ENCODE measurements at places on chromosomes 2 and 18. TPM values are rescaled to one million over a fixed set of nuclear protein-coding genes. Genes with fewer than 3 reads are reported as not detected.

NOL4 gene
- not detected for total RNA-seq

DNA sequence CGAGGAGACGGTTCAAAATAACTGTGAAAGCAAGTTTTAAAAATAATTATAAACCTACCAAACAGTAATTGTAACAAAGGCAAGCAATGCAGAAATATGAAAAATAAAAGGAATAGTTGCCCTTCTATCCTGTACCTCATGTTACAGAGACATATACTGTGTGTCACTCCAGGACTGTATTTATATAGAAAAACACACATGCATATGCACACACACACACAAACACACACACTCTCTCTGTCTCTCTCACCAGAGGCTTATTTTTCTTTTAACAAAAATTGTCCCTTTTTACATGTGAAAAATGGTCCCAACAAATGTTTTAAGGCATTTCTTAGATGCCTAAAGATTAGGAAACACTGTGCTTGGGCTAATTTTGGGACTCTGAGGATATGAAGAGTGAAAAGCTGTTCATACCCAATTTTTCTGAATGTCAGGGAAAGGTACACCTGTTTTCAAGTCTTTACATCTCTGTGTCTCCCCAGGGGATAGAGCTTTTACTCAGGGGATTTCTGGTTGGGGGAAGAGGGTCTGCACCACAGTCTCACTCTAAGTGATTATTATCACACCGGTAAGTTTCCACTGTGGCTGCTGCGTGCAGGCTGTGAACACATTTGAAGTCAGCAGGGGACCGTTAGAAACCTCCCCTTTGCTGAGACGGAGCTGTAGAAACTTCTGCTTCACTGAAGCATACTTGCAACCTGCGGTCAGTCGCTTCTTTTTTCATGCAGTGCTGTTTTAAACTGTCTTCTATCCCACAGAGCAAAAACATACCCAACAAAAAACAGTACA, 51.4 kb upstream of the SPAG16 start:
- no peak for DNase-seq

GRCh38 chr2:3606370-3607201, 11.7 kb downstream of the COLEC11 start:
- DNase-seq, result no peak

DNA sequence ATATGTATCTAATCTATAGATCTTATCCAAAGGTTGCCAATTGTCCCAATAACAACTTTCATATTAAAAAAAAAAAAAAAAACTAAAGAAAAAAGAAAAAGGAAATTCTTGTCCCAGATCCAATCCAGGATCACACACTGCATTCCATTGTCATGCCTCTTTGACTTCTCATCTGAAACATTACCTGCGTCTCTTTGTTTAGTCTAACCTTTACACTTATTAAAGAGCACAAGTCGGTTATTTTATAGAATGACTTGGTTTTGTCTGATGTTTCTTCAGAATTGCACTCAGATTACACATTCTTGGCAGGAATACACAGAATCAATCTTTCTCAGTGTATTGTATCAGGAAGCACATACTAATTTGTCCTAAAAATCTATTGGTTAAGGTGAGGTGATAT, 392.5 kb upstream of the KLHL29 start:
- no peak for DNase-seq

GRCh38 chr2:142878031-142878678, 691 bp downstream of the KYNU start:
- DNase-seq, result no peak

DNA sequence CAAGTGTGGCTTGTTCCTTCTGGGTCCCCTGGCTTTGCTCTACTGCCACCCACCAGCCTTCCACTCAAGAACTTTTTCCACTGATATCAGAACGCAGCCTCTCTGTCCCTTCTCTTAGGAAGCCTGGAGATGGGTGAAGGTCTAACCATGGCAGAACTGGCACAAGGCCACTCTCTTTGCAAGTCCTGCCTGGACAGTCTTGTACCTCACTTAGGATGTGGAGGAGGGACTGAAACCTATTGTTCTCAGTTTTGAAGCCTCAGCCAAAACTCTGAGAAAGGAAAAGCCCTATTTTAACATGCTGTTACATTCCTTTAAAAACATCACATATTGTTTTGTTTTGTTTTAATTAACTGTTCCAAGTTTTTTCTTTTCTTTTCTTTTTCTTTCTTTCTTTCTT, 58.9 kb upstream of the NCOA1 start:
- no peak for DNase-seq

GRCh38 chr2:8455236-8456150, 226.4 kb upstream of the ID2 start:
- DNase-seq, result no peak

DNA sequence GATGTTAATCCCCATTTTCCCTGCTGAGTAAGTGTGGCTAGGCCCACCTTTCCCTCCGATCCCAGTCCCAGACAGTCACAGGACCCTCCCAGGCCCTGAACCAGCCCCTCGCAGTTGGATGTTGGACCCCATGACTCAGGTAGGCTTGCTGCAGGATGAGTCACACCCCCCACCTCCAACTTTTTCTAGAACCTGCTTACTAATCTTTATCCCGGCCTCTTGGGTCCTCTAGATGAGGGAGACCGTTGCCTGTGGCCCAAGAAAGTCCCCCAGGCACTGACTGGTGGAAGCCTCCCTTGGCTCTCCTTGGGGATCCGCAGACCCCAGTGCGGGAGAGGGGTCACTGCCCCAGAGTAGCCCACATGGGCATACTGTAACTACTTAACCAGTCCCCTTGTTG, 98.5 kb downstream of the SMAD7 start:
- DNase-seq, result no peak

DNA sequence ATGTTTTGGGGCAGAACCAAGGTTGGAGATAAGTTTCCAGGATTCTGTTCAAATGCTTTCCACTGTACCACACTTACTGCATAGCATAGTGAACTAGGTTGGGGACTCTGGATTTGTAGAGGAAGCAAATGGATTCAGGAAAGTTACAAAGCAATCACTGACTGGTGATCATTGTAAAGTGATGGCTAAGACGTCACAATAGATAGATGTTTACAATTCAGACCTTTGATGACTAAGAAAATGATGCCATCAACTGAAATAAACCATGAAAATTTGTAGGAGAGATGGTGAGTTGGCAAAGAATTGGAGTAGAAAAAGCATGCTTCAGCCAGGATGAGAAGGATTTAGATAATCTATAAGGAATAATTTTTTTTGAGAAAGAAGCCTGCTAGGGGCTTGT, 178.0 kb downstream of the UBE2E3 start:
- no peak for DNase-seq

DNA sequence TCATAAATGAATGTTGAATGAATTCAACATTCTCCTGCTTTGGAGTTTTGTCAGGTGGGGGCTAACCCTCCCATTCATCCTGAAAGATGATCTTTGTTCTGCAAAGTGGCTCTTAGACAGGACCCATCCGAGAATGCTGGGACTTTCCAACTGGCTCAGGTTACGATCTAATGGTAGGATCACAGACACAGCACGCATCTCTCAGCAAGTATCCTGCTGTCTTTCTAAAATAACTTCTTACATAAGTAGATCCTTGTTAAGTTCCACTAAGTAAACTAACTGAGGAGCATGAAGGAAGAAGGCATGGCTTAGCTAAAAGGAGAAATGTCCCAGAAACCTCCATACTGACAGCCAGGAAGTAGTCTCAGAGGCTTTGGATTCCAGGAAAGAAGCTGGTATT, 23.7 kb downstream of the CYP27A1 start:
- DNase-seq, result peak; percentile 30

GRCh38 chr18:50405582-50406271, 30.9 kb downstream of the SKA1 start:
- DNase-seq, result no peak

GRCh38 chr2:126733795-126734194, 77.8 kb downstream of the GYPC start:
- DNase-seq, result no peak

- no peak for DNase-seq
Measured at GRCh38 chr2:120672526-120673204, 63.0 kb upstream of the GLI2 start.

- no peak for DNase-seq
Measured at GRCh38 chr2:162315938-162316337, 2.5 kb downstream of the IFIH1 start.

GRCh38 chr2:38652431-38653273, 13.3 kb upstream of the GALM start:
- DNase-seq, result no peak

Measured in Caki2 (cell line).